ENCODE measurements at places on chromosomes 12 and 14.

- DNase-seq: no peak
Measured at GRCh38 chr14:95040708-95041476, 116.4 kb downstream of the DICER1 start.

DNA sequence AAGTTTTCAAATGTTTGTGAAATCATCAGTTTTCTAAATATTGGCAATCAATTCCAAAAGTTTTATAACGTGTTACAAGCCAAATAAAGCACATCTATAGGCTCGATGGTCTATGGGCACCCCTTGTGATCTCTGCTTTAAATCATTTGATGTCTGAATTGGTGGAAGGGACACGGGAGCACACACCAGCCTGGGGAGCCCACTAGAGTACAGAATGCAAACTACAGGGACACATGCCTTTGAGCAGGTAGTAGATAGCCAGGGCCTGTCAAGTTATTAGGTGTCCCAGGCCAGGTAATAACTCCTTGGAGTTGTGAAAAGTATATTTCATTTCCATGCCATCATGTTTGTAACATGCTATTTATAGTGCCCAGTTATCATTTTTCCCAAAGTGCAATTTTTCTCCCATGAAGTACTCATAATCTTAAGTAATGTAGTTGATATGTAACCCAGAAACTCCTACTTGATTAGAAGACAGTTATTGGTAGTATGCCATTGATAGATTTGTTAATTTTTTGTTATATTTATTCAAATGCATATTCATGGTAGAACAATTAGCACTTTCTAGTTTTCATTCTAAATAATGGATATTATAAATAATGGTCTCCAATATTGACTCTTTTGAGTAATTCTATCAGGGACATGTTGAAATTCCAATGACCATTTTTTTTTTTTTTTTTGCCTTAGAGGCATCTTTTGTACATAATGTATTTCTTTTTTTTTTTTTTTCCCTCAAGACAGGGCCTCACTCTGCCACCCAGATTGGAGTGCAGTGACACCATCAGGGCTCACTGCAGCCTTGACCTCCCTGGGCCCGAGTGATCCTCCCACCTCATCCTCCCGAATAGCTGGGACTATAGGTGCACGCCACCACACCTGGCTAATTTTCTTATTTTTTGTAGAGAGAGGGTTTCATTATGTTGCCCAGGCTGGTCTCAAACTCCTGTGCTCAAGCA, 96.9 kb upstream of the FGD4 start:
- DNase-seq: peak; percentile 37

GRCh38 chr12:67484791-67485480, 163.6 kb upstream of the DYRK2 start:
- no peak for DNase-seq

DNA sequence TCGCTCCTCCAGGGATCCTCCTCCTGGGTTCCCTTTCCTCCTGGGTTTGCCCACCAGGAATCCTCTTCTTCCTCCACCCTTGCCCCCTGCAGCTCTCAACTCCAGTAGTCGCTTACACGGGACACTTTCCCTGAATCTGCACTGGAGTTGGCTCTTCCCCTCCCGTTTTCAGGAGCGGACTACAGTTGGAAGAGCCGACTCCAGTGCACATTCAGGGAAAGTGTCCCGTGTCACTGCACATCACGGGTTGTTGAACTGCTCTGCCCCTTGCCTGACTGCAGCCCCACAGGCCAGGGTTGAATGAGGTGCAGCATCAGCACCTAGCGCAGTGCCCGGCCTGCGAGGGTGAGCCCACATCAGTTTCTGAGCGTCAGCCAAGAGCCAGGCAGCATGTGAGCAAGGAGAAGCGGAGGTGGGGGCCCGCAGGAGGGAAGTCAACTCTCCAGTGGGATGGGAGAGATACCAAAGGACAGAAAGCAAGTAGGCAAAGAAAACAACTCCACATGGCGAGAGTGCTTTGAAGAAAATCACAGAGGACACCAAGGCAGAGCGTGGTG, 13.1 kb downstream of the RAPGEF3 start:
- no peak for DNase-seq

Data from EH (cell line).